Left renal cortex interstitium (tissue), 4 donors: ENCODE measurements at places on chromosomes 13 and 19.

DNA sequence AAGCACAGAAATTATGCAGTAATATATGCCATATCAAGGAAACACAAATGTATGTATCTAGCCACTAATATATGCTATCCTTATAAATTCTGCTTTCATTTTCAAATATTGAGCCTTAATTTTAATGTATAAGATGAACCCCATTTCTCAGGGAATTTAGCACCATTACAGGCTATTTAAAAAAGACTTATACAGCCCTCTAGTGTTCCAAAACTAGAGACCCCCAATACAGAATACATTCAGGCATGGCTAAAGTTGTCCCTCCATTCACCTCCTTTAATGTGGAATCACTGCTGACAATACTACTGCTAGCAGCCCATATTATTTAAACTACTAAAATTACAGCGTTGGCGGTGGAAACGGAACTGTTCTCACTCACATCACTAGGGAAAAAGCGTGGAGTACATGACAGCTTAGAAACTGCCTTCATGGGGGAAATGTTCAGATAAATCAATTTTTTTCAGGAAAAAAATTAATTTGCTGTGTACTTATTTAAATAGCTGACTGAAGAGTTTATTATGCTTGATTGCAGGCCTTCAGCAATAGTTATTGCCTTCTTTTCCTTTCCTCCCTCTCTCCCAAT lies 541.0 kb downstream of the PCDH9 start:
- DNase-seq, result no peak

DNA sequence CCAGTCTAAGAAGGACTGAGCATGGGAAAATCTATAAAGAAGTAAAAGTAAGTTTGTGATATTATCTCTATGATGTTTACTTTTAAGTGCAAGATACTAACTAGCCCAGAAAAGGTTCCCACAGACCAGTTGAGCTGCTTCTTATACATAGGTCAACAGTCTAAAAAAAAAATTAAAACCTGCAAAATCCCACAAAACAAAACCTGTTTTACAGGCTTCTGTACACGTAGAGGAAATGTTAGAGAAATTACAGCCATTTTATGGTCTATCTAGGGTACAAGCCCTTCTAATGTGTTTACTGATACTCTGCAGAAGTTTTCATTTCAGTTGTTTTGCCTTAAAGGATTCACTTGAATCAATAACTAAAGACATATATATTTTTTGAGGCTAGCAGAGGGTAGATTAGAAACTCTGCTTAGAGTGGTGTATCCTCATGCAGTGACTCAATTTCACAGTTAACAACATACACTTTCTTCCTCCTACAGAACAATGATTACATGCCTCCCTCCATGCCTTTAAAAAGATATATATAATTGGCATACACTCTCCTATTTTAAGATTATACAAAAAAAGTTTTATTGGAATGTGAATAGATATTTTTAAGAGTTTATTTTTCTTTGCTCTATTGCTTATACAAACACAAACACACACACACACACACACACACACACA lies 43.9 kb downstream of the CAB39L start:
- DNase-seq, result no peak

DNA sequence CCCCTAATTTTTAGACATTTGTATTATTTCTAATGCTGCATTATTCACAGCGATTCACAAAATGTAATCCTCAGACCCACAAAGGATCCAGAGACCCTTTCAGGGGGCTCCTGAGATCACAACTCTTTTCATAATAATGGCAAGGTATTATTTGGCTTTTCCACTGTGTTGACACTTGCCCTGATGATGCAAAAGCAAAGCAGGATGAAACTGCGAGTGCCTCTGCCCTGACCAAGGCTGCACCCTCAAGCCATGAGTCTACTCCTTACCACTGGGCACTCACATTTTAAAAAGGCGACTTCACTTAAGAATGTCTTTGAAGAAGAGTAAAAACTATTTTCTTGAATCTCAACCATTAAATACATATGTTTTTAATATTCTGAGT lies 11.4 kb downstream of the ELF1 start:
- no peak for DNase-seq

DNA sequence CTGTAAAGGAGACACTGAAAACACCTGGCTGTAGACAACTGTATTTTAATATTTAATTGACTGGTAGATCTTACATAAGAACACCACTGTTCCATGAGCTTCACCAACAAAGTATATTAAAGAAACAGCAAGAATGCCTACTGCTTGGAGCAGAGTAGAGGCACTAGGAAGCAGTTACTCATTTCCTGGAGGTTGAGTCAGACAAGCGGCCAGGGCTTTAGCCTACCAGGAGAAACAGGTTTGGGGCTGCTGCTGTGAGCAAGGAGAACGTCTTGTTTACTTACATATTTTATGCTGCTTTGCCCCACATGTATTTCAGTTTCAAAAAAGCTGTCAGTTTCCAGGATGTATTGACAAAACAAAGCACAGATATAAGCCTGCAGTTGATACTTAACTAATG lies 33.4 kb downstream of the ALG5 start:
- DNase-seq, result no peak

DNA sequence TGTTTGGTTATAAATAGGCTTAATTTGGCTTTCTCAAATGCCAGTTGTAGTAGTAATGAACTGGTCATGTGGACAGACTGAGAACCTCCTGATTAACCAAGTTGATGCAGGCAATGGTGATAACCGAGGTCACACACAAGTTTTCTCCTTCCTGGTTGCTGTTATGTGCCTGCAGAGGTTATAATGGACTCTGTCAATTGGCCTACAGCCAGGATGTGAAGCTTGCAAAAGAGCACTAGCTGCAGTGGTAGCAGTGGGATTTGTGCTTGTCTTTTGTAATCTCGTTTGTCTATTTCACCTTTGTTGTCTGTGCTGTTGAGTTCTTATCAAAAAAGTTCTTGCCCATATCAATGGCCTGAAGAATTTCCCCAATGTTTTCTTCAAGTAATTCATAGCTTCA lies 20.6 kb downstream of the OR10H3 start:
- no peak for DNase-seq
